ENCODE measurements at places on chromosomes 16 and 17.
A peak's percentile ranks its signal among the peaks of the same experiment; 100 is the strongest.

GRCh38 chr16:84535408-84535807, 30.9 kb upstream of the MEAK7 start:
- DNase-seq = no peak

DNA sequence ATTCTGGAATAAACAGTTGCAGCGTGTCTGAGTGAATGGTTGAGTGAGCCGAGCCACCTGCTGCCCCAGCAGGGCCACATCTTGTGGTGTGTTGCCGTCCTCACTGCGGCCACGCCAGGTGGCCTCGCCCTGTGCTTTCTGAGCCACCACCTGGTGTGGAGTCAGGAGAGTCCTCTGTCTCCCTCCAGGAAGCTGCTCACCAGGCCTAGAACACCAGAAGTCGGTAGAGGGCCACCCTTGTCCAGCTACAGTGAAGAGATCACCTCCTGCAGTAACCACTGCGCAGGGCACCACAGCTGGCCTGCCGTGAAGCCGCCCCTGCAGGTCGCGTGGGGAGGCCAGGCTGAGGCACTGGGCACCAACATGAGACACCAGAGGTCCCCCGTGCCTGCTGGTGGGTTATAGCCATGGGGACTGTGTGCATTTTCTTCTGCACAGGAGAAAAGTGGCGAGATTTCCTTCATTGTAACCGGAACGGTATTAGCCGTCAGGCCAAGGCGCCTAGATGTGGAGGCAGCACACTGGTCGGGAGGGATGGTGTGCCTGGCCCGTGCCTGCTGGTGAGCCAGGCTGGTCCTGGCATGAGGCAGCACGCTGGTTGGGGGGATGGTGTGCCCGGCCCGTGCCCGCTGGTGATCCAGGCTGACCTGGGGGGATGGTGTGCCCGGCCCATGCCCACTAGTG, 28.9 kb upstream of the FOXK2 start:
- no peak for DNase-seq

- no peak for DNase-seq
These were observed 913 bp upstream of the KRT16 start for GRCh38 chr17:41613277-41614082.

GRCh38 chr16:50708373-50709060, 15.1 kb downstream of the NOD2 start:
- no peak for DNase-seq

GRCh38 chr17:81552244-81553017, at the start of gene FAAP100:
TSS of gene FAAP100 (minus strand) at chr17:81552353. CDS start at chr17:81552330, 23 bp downstream.
- DNase-seq = peak; percentile 93

GRCh38 chr16:51095890-51096626, 55.0 kb downstream of the SALL1 start:
- DNase-seq = no peak

DNA sequence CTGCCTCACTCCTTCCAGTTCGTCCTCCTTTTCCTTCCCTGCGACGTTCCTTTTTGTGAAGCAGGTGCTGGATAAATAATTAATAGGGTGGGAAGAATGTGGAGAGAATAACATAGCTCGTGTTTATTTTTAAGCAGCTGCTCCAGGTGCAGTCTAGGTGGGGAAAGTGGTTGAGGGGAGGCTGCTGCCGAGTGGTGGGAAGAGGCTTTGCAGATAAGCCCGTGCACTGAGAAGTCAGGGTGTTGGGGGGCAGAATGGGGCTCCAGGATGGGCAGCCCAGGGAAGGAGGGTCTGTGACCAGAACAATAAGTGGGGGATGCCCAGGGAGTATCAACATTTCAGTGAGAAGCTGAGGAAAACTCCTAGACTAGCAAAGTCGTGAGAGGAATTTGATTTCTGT, 300.5 kb downstream of the CPPED1 start:
- no peak for DNase-seq

DNA sequence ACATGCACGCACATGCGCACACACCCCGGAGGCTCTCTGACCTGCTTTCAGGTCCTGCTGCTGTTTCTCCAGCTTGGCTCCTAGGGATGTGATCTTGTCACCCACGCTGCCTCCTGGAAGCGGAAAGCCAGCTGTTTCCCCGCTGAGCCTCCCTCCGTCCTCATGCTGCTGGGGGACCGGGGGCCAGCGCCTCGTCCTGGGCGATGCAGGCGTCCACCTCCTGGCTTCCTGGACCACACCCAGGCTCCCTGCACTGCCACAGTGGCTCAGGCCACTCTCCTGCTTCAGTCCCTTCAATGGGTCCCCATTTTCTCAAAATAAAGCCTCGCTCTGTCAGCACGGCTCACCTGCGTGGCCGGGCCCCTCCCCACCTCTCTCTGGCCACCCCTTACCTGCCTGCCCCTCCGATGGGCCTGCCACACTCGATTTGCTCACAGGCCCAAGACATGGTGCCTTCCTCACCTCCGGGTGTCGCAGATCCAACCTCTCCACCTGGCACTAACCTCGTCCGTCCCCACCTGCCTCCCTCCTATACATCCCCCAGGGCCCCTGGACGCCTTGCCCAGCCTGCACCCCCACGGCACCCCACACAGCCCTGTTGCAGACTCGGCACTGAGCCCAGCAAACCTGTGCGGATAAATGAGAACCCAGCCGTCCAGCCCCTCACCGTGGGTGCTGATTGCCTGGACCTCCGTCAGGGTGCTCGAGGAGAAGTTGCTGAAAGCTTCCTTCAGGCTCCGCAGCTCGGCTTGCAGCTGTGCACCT, 6.6 kb downstream of the ASGR2 start:
- DNase-seq = no peak

GRCh38 chr17:80970044-80970761, 21.4 kb upstream of the CHMP6 start:
- DNase-seq = peak; percentile 76

- no peak for DNase-seq
These were observed 262.3 kb upstream of the TNRC6C start for GRCh38 chr17:77696151-77696720.

DNA sequence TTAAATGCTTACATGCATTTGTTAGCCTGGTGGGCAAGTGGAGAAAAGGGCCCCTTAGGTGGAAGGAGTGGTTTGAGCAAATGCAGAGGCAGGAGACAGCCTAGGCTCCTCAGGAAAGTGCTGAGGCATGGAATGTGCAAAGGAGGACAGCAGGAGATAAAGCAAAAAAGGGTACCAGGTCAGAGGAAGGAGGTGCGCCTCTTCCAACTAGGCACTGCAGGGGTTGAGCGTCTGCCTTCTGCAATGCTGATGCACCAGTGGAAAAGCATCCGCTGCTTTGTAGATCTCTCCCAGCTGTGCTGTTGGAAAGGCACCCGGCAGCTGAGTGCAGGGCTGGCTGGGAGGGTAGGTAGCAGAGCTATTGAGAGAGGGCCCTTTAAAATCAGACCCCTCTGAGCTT, 287.0 kb upstream of the XYLT1 start:
- DNase-seq = no peak

- no peak for DNase-seq
These were observed 26.5 kb upstream of the WFIKKN2 start for GRCh38 chr17:50808888-50809287.

- no peak for DNase-seq
These were observed 17.1 kb downstream of the C16orf74 start for GRCh38 chr16:85733839-85734170.

GRCh38 chr16:84181144-84181915, 5.5 kb downstream of the TAF1C start:
- peak; percentile 61 for DNase-seq

DNA sequence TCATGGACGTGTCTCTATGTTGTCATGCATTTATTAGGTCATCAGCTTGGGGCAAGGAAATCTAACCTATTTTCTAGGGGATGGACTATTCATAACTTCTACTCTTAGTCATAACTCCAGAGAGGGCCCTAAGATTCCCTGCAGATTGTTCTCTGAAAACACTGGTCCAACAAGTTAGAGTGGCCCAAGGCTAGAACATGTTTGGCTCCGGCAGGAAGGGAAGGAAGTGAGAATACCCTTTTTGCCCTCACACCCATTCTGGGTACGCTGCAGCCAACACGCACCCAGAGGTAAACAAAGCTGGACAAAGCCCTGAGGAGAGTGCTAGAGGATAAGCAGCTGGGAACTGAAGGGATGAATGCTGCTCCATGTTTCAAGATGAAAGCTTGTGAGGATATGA, 9.9 kb downstream of the C16orf86 start:
- no peak for DNase-seq
